ENCODE measurements at places on chromosomes 6 and 20. TPM values are rescaled to one million over a fixed set of nuclear protein-coding genes. Genes with fewer than 3 reads are reported as not detected.

GRIK2 gene
- 95.5 TPM for total RNA-seq

NQO2 gene
- 28.1 TPM for total RNA-seq

SLC17A1 gene
- total RNA-seq, result not detected

TRIM40 gene
- total RNA-seq, result not detected

- no peak overlapping the region for H3K27ac ChIP-seq
- H3K36me3 ChIP-seq, result peaks cover 42% of the 10 kb centered on the region
- H3K27me3 ChIP-seq, result no peaks in the 10 kb centered on the region
- no peak for DNase-seq
- no peaks in the 10 kb centered on the region for H3K4me1 ChIP-seq
- no peak overlapping the region for H3K4me3 ChIP-seq
Measured at GRCh38 chr20:19807191-19807945, 49.3 kb downstream of the RIN2 start.
